CD4-positive, alpha-beta T cell treated with Interleukin-6 at 100 ng/mL for 8 hours (primary cell): ENCODE measurements at places on chromosomes 5 and 9.
A peak's percentile ranks its signal among the peaks of the same experiment; 100 is the strongest.

- DNase-seq, result no peak
These were observed 66.0 kb downstream of the MYO10 start for GRCh38 chr5:16869821-16870796.

DNA sequence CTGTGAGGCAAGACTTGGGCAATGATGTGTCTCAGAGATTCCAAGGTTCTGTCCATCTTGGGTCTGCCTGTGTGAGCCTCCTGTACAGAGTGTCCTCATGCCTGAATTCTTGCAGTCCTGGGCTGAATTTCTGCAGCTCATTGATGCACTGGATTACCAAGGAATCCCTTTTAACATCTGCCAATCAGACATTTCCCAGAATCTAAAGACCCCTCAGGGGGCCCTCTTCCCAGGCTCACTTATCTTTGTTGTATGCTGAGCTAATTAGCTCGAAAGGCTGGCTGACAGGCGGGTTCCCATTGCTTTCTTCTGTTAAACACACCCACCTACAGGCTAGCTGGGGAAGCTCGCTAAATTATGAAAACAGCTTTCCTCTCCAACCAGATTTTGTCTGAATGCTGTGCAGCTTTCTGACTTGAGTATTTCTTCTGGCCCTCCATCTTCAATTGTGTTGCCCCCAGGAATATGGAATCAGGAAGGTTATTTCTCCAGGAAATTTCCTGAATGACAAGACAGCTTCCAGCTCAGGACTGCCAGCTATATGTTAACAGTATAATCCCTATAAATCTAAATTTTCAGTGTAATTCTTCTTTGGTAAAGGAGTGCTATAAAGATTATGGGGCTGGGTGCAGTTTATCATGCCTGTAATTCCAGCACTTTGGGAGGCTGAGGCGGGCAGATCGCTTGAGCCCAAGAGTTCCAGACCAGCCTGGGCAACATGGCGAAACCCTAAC lies at the start of gene LIX1:
TSS of gene LIX1 (minus strand) at position 91 of the 734 bp plus-strand sequence. CDS start at position 56, 35 bp downstream.
- peak; percentile 8 for DNase-seq

DNA sequence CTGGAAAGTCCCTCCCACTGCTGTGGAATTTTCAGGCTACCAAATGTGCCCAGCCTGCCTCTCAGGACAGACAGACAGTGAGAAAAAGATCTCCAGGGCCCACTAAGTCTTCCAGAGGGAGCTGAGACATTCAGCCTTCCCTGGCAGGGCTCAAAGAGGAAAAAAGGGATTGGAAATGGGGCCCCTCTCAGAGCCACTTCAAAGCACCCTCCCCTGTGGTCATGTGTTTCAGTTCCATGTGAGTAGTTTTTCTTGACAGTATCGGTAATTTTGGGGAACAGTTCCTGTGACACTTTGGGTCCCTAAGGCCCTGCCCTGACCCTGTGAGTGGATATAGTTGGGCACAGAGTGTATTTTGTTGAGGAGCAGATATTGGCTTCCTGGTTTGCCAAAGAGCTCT lies 25.0 kb downstream of the LARP1 start:
- no peak for DNase-seq

DNA sequence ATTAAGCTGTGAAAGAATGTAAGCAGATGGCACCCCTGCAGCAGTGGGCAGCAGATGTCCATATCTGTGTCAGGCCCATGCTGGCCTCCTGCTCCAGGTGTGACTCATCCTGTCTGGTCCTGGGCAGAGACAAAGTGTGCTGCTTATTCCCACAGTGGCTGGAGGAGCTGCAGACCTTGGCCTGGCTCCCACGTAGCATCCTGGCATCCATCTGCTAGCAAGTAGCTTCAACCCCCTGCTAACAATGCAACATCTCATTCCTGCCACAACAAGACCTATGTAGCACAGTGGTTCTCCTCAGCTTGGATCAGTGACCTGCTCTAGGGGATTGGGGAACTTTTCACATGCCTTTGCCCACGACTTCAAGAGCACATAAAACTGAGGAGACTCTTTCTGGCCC lies 126.4 kb upstream of the SLC12A2 start:
- no peak for DNase-seq

- no peak for DNase-seq
These were observed 472.9 kb upstream of the ACTBL2 start for GRCh38 chr5:57955511-57955910.

GRCh38 chr9:120783602-120784047 lies 9.6 kb downstream of the FBXW2 start:
- no peak for DNase-seq

DNA sequence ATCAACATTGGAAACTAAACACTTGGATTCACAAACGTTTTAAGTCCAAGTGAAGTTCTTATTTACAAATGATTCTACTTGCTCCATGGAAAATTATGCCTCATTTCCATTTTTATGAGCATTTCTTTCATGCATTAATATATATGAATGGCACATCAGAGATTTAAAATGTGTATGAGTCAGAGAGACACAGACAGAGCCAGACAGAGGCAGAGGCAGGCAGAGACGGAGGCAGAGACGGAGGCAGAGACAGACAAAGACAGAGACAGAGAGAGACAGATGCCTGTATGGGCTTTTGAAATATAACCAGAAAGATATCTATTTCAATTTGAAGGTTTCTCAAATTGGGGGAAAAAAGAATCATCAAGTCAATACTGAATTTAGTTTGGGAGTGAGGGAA lies 649.0 kb downstream of the PTPRD start:
- DNase-seq, result no peak

DNA sequence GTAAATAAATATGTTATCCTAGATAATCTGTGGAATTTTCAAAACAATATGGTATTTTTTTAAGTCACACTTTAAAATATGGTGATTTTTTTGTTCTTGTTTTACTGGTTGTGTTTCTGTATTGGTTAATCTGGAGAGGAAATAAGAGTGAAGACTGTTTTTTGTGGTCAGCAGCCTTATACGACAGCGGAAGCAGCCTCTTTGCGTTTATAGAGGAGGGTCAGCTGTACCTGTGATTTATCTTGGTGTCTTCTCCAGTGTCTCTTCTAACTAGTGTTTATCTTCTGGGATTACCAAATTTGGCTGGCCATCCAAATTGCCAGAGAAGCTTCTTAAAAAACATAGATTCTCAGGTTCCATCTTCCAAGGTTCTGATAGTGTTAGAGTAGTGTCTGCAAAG lies 58.7 kb downstream of the ICE1 start:
- peak; percentile 26 for DNase-seq

DNA sequence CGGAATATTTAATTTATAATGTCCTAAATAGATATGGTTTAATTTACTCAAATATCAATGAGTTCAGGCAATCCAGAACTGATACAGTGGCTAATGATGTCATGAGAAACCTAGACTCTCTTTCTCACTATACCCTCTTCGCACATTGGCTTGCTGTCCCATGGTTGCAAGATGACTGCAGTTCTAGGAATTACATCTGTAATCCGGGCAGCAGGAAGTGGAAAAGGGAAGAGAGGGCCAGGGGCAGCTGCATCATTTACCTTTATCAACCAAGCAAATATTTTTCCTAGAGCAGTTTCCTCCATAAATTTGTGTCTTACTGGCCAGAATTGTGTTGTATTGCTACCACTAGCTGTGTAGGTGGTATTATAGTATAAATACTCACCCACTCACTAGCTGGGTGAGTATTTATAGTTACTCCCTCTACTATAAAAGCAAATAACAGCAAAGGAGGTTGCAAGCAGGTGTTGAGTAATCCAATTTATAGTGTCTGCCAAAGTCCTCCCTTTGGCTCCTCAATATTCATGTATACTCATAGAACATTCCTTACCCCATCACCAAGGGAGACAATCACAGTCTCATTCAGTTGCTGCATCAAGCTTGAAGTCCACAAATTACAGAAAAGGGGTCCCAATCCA lies 168.8 kb downstream of the DROSHA start:
- no peak for DNase-seq

DNA sequence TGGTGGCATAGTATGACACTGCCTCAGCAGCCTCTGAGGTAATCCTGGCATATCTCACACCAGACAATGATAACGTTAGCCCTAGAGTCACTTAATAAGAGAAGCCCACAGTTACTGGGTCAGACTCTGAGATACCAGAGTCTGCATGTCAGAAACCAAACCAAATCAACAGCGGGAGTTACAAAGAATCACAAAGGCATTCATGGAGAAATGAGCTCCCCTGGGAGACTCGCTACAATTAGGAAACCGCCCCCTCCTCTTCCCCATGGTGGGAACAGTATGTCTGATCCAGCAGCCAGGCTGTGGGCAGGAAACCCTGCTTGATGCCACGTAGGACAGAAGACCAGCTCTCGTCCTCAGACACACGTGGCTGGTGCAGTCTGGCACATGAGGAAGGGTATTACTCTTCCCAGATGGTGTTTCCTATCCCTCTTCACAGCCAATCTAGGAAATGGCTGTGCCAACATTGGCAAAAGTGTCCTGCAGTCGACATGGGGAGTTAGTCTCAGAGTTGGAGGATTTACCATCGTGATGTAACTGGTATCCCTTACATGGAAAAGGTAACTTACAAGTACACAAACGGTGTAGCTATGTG lies 485.4 kb downstream of the ZNF608 start:
- DNase-seq, result no peak

DNA sequence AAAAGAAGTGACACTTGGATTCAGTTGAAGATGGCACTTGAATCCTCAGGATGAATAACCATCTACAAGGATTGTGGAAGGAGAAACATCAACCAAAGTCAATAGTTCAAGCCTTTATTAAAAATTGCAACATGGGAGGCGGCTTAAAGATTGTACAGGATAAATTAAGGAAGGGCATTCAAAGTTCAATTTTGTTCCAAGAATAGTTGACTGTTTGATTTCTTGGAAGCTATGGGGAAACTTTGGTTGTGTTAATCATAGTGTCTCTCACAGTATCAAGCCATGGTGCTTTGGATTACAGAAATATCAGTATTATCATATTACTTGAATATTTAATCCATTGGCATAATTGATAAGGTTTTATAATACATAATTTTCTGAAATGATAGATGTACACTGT lies 1844.3 kb downstream of the MAT2B start:
- DNase-seq, result no peak

DNA sequence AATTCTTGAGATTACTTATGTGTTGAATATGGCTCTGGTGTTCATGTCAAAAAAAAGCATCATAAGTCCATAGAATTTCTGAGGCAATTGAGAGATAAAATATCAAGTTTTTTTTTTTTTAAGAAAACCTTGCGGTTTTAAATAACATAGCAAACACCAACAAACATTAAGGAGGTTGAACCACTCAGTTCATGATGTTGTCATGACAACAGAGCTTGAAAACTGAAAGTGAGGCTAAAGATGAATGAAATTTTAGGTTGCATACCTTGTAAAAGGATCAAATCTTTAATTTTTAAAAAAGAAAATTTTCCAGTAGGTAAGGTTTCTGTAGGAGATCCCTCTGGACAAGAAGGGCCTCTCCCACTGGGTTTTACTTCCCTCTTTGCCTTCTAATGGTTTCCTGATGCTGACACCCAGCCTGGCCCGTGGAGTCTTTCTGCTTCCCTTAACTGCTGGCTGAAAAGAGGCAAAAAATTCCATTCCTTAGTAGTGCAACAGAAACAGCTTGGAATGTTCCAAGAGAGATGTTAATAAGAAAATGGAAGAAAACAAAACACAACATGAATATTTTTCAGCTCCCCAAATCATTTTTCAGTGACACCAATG lies 60.0 kb upstream of the FER start:
- no peak for DNase-seq

DNA sequence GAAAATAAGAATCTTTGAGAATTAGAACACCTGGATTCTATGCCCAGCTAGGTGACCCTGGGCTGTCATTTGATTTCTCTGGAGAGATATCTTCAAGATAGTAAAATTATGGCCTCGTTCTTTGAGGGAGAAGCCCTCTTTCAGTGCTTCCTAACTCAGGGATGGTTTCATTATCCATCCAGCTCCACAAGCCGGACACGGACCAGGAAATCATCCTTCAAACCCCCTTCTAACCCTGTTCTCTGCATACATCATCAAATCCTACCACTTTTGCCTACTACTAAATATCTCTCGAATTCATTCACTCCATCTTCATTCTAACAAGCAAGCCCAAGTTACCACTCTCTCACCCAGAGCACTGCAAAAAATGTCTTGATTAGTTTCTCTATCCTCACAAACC lies 57.2 kb downstream of the MAPKAP1 start:
- no peak for DNase-seq

DNA sequence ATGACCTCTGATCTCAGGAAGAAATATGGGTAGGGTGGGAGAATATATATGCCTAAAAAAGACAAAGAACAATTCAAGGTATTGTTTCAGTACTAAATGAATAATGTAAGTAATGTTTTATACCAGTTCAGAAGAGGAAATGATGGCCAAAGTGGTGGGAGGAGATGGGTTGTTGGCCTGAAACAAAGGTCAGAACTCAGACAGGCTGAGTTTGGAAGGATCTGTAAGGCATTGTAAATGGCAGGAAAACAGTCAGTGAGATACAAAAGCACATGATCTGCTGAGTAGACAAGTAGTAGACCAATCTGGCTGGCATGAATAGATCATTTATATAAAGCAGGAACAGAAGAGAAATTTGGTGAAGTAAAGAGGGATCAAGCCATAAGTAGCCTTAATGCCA lies 175.8 kb upstream of the PLCXD3 start:
- DNase-seq, result no peak

DNA sequence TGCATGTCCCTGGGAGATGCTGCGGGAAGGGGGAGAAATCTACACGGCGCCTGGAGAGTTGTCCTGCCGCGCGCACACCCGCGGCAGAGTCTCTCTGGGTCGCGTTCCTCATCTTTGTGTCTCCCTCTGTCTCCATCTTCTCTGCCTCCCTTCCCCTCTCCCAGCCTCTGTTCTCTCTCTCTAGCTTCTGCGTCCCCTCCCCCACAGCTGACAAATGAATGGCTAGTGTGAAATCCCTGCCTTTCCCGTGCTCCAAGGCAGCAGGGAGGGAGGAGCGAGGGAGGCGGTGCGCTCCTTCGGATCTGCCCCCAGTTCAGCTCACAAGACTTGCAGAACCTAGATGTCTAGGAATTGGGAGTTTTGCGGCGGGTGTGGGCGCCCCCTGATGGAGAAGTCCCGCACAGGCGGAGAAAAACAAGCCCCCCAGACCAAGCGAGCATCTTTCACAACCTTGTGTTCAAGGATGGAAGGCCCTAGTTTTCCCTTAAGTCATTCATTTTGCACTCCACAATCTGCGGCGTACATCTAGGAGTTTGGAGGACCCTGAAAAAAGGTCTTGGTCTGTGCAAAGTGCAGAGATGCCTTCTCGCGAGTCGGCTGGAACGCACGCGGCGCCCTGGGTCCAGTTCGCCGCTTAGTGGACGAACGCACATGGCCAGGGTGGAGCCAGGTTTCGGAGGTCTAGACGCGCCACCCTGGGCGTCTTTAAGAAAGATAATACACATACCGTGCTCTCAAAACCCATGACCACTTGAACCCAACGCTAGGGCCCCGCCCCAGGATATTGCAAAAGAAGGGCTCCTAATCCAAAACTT lies 2.0 kb downstream of the VCAN start:
- peak; percentile 24 for DNase-seq

- DNase-seq, result no peak
These were observed 172.3 kb downstream of the PAPPA start for GRCh38 chr9:116325924-116326323.

GRCh38 chr9:16128003-16128402 lies 575.2 kb downstream of the CCDC171 start:
- no peak for DNase-seq
